Amniotic epithelial cell (primary cell): ENCODE measurements at places on chromosomes 12 and 14.

DNA sequence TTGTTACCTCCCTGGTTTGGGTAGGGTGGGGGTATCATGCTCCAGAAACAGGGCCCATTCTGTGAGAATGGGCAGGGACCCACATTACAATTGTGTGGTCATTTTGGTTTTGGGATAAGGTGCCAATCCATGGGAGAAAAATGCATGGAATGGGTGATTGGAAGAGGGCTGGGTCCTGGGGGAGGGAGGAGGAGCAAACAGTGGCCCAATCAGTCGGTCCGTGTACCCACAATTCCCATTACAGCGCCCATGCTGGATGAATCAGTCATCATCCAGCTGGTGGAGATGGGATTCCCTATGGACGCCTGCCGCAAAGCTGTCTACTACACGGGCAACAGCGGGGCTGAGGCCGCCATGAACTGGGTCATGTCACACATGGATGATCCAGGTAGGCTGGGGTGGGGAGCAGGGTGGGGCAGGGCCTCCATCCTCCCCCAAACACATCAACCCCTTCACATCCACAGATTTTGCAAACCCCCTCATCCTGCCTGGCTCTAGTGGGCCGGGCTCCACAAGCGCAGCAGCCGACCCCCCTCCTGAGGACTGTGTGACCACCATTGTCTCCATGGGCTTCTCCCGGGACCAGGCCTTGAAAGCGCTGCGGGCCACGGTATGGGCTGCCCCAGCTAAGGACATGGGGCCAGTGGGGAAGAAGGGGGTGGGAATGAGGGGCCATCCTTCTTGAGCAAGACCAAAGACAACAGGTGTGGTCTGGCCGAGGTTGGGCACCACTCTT, 3.6 kb upstream of the TPI1 start:
- DNase-seq, result no peak

GRCh38 chr12:89709995-89710872, 1.6 kb upstream of the ATP2B1 start:
- DNase-seq, result peak; percentile 25

DNA sequence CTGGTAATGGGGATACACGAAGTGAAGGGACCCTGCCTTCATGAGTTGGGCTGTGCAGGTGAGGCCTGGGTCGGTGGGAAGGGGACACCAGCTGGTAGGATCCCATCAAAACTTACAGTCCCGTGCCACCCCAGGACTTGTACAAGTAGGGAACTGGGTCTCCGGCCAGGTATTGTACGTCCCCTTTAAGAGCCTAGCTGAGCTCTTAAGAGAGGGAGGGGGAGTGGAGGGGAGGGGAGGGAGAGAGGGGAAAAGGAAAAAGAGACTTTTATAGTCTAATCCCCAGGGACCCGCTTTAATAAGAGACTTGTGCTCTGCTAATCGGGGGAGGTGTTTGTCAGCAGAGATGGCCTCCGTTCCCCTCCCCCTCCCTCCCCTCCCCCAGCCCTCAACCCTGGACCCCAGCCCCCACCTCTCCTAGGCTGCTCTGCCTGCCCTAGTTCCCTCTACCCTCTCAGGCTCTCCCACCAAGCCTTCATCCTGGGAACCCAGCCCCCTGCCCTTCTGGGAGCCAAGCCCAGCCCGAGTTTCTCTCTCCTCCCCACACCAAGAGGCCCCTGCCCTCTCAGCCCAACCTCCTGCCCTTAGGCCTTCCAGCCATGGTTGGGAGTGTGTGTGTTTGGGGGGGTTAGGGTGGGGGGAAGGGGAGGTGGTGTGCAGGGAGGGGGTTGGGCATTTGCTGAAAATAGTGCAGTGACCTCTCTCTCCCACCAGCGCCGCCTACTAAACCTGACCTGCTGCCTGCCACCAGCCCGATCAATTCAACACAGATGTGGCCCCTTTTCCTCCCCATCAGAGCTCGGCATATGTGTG, 2.6 kb downstream of the GDF11 start:
- no peak for DNase-seq

GRCh38 chr14:94532447-94532846, 23.2 kb upstream of the SERPINA12 start:
- DNase-seq, result no peak

- peak; percentile 99 for DNase-seq
These were observed 151.5 kb upstream of the SLC38A2 start for GRCh38 chr12:46523863-46524770.

DNA sequence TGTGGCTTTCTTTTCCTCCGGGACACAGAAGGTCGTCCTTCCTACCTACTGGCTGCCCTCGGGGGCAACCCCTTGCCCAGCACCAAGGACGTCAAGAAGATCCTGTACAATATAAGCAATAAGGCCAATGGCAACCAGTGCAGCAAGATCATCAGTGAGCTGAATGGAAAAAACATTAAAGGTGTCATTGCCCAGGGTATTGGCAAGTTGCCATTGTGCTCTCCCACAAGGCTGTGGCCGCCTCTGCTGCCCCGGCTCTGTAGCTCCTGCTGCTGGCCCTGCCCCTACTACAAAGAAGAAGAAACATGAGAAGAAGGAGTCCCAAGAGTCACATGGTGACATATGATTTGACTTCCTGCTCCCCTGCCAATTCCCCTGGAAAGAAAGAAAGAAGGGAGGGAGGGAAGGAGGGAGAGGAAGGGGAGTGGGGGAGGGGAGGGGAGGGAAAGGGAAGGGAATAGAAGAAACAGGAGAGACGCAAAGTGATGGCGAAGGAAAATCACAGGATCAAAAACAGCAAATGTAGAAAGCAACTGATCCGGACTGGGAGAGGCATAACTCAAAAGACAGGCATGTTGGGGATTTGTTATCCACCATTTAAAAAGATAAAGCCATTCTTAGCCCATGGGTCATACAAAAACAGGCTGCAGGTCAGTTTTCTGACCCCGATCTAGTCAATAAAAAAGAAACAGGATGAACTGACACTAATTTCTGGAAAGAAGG, 61.3 kb upstream of the RESF1 start:
- DNase-seq, result peak; percentile 74

GRCh38 chr12:115872919-115873357, 404.6 kb downstream of the MED13L start:
- DNase-seq, result peak; percentile 9

DNA sequence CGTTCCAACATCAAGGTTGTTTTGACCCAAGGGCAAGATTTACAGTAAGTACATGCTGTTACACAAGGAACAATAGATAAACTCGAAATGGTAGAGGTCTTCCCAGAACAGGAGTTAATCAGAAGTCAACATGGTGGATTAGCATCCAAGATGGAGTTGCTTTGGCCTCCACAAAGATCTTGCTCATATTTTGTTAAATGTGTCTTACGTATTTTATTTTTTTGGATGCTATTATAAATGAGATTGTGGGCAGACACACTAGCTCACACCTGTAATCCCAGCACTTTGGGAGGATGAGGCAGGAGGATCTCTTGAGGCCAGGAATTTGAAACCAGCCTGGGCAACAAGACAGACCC, 22.3 kb upstream of the RAB21 start:
- no peak for DNase-seq
